Activated naive CD8-positive, alpha-beta T cell treated with anti-CD3 and anti-CD28 coated beads for 36 hours (primary cell): ENCODE measurements at places on chromosomes 2 and 18.

GRCh38 chr2:143768991-143769390 lies 639.8 kb downstream of the ARHGAP15 start:
- DNase-seq: no peak

- DNase-seq: no peak
These were observed 70.2 kb downstream of the RND3 start for GRCh38 chr2:150417278-150417677.

GRCh38 chr18:22113144-22113844 lies 56.1 kb upstream of the GATA6 start:
- no peak for DNase-seq

- no peak for DNase-seq
These were observed 30.1 kb upstream of the SH3RF3 start for GRCh38 chr2:109098921-109099273.

GRCh38 chr2:8133363-8133762 lies 548.5 kb upstream of the ID2 start:
- no peak for DNase-seq

- DNase-seq: no peak
These were observed 415.2 kb upstream of the TNP1 start for GRCh38 chr2:217275091-217275490.

- DNase-seq: no peak
These were observed 25.8 kb downstream of the SPEG start for GRCh38 chr2:219460424-219460926.

DNA sequence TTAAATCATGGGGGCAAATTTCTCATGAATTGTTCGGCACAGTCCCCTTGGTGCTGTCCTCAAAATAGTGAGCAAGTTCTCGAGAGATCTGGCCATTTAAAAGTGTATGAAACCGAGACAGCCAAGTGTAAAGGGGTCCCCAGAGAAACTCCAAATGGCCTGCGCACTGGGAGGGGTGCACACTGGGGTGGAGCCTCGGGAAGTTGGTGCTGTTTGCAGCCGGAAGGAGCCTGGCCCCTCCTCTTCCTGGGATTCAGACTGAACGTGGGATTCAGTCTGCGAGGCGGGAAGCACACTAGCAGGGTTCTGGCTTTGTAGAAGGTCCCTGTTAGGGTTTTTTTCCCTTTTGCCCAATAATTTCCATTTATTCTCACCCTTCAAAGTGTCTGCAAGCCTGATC lies 48.8 kb downstream of the RABL2A start:
- DNase-seq: no peak

- DNase-seq: no peak
These were observed 60.1 kb upstream of the ARL4C start for GRCh38 chr2:234556848-234557573.

DNA sequence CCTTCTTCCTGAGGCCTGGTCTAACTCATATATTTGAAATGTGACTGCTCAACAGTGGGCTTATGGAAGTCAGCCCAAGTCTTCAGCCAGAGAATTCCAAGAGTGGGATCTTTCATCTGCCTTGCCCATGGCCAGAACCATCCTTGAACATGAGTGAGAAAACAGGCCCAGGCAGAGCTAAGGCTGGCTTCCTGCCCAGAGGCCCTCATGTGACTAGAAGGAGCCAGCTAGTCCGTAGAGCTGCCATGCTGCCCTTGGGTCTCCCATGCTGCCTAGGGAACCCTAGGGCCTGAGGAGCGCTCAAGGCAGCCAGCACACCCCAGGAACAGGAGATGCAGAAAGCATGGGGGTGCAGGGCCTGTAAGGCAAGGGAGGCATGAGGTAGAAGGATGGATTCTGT lies 203.6 kb downstream of the FHOD3 start:
- DNase-seq: no peak

- DNase-seq: no peak
These were observed 24.4 kb downstream of the ZNF521 start for GRCh38 chr18:25327584-25327983.

DNA sequence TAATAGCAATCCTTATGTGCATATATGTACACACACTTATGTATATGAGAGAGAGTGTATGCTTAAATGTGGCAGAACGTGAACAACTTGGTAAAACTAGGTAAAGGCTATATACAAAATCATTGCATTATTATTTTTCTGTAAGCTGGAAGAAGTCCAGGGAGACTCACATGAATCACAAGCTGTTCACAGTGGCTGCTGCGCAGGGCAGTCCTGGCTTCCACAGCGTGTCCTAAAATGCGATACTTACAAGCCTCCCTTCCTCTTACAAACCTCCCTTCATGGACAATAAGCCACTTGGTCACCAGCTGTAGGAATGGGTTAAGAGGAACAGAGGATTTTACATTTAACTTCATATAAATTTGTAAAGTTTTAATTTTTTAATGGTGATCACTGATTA lies 114.9 kb upstream of the AGAP1 start:
- no peak for DNase-seq

- DNase-seq: no peak
These were observed 35.2 kb upstream of the LPIN2 start for GRCh38 chr18:3048121-3048520.

- peak; percentile 80 for DNase-seq
These were observed 164.3 kb downstream of the BCL2 start for GRCh38 chr18:63155169-63155852.

GRCh38 chr2:95278051-95278471 lies 3.8 kb downstream of the PROM2 start:
- no peak for DNase-seq

GRCh38 chr2:46351750-46352138 lies 54.5 kb downstream of the EPAS1 start:
- peak; percentile 72 for DNase-seq

- DNase-seq: no peak
These were observed 36.3 kb downstream of the ST8SIA5 start for GRCh38 chr18:46720521-46720920.

DNA sequence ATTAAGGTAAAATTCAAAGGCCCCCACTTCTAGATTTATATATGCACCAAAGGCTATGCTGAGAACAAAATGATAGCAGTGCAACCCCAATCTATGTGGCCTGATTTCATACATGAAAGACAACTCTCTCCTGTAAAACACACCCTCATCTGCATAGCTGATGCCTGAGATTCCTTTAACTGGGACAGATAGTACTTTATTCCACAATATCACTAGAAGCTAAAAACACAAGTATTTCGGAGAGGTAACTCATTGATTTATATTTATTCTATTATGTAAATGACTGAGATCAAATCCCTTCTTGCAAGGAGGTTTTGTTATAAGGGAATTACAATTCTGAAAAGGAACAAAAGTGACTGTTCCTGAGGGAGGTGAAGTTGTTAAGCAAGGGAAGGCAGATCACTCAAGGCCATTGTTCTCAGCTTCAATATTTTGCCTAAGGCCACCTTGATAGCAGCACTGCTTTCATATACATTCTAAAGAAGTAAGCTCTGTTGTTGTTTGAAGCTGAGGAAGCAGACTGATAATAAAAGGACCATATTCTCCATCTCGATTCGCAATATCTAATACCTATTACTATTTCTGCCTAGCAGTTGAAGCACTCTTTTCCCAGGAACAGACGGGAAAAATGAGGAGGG lies 471.0 kb upstream of the CDH7 start:
- no peak for DNase-seq

DNA sequence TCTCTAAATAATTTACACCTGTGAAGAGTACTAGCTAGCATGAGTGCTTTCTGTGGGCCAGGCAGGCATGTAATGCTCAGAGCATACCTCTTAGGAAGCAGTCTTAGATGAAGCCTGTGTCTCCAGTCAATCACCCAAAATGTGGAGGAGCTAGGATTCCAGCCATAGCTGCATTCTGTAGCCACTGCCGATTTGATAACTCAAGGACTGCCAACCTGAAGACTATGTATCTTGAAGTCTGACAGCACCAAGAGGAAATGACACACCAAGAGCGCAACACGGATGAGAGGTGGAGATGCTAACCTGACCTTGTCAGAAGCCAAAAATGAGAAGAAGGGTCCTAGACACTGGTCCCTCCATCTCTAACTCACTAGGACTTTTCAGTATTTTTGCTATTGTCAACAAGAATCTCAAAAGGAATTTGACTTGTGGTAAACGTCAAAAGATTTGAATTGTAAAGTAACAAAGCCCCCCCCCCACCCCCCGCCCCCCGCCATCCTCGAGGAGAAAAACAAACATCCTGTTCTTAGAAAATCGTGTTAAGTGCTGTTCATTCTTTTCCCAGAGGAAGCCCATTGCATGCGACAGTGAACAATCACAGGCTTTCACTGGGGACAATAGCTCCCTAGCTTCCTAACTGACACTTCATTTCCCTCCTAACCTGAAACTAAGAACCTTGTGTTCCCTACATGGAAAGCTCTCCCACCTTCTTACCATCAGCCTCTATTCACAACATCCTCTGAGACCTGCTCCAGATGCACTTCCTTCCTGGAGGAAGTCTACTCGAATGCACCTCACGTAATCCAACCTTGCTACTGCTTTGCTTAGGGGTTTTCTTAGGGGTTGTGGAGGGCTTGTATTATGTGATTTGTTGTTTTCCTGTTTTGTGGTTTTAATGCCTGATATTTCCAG lies 14.7 kb downstream of the CDC42EP3 start:
- no peak for DNase-seq

GRCh38 chr18:24613896-24614640 lies 153.6 kb downstream of the HRH4 start:
- no peak for DNase-seq
